NCI-H187 (cell line): ENCODE measurements at places on chromosomes 3 and 15.

GRCh38 chr3:157226173-157226847 is 66.4 kb upstream of the CCNL1 start:
- no peak for DNase-seq

DNA sequence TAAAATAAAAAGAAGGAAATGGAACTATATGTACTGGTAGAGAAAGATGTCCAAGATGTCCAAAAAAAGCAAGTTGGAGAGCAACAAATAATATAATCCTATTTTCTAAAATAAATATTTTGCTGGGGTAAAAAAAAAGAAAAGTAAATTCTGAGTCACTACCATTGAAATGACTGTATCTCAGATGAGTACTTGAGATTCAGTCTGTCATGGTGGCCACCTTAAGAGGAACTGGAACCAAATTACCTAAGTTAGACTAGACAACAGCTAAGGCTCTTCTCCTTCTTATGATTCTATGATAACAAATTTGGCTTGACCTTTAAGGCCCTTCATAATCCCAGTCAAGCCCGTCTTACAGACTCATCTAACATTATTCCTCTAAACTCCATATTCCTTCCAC is 270.6 kb upstream of the HES1 start:
- no peak for DNase-seq

DNA sequence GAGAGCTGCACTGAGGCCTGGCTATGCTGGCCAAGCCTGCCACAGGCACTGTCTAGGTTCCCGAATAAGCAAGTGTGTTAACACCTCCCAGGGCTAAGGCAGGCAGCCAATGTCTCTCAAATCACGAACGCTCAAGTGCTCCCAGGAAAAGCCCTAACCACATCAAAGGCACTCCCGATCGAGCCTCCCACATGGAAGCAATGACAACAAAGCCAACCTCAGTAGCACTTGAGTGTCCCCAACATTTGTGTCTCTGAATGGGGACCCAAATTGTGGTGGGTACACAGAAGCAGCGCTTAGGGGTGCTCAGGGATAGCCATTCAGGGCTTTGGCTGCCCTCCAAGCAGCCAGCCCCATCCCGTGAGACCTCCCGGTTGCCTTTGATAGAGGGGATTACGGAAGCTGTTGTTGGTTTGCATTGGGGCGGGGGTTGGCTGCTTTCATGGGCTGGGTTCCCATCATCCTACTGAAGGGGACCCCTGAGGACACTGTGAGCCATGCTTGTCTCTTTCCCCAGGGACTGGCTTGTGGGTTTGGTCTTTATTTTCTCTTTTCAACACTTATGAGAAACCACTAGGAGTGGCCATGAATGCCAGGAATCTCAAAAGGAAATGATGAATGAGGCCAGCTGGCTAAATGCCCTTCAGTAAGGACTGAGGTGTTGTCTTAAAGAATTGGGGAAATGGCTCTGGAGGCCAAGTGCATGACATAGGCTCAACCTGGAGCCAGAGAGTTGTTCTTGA is 234.1 kb upstream of the FEZF2 start:
- peak; percentile 5 for DNase-seq

DNA sequence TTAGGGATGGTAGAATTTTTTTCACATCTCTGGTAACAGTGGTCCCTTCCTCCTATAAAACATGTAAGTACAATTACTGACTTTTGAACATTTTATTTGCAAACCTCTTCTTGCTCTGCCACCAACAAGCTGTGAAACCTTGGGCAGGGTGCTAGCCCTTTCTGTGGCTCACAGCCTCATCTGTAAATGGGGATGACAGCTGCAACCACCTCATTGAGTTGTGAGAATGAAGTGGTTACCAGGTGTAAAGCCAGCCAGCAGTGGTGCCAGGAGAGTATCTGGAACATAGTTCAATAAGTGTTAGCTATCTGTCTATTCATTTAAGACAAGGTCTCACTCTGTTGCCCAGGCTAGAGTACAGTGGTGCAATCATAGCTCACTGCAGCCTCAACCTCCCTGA is 278.1 kb downstream of the ERC2 start:
- DNase-seq, result no peak

DNA sequence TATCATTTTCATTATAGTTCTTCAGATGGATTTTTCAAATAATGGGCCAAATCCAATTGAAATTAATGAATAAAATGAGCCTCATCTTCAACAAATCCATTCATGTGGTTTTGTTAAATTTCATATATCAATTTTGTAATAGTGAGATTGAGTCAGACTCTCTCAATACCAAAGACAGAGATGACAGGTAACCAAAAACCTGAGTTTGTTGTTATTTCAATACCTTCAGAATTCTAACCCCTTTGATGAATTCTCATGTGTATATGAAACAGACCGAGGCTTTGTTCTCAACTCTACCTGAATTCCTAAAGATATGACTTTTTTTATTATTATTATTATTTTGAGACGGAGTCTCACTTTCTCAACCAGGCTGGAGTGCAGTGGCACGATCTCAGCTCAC is 92.8 kb downstream of the FOXP1 start:
- no peak for DNase-seq
